ENCODE measurements at places on chromosomes 11 and 22.
A peak's percentile ranks its signal among the peaks of the same experiment; 100 is the strongest.

DNA sequence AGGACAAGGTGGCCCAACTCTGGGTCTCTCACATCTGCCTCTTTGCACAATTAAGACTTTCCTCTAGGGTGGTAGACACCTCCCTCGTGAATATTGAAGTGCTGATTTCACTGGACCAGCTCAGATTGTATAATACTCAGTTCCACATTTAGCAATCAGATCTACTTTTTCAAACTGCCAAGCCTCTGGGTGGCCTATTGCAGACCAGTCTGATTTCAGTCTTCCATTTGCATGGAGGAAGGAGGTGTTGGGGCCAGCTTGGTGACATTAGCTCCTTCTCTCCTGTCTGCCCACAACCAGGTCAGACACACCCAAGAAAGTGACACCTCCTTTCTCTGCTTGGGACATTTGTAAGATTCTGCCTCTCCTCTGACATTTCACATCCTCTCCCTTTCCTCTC lies 78.2 kb downstream of the PPFIBP2 start:
- no peak for DNase-seq

DNA sequence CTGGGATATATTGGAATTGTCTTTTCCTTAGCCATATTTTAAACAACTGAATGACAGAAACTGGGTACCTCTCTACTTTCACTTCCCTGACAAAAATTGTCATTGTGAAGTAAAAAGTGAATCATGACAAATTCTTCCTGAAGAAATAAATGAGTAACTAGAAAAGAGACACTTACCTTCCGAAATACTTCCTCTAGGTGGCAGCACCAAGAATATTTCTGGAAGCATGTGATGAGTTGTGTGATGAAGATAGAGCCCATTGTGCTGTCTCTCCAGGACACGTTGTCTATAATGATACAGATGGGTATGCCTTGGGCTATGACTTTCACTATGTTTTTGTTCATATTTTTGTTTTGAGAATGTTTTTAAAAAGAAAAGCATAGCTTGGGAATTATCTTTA lies 21.5 kb downstream of the CASP4 start:
- peak; percentile 72 for DNase-seq

DNA sequence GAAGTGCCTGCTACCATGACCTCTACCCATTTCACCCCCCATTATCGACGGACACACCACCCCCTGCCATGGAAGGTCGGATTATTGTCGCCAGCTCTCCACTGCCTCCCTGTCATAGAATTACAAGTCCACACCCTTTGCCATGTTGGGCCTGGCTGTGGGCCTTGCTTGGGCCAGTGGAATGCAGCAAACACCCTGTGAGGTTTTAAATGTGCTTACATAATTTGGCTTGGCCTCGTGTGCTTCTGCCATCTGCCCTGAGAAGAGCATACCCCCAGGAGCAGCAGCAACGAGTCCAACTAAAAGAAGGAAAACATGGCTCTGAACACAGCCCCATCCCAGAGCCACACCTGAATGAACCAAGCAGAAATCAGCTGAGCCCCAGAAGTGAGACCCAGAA lies 94.1 kb upstream of the PRDM11 start:
- DNase-seq, result no peak

DNA sequence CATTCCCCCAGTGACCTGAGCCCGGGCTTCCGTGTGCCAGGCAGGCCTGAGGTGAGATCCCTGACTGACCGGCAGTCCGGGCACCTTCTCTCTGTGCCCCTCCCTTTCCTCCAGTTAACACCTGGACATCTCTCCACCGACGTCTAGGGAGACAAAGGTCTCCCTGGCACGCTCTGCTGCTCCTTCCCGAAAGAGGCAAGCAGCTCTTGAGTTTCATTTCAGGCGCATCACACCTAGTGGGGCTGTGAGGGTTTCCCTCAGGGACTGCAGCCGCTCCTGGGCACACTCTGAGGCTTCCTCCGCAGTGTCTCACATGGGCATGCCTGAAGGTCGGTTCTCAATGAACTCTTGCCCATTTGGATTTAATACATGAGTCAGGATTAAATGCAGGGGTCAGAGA lies 322.7 kb downstream of the CTTN start:
- no peak for DNase-seq

DNA sequence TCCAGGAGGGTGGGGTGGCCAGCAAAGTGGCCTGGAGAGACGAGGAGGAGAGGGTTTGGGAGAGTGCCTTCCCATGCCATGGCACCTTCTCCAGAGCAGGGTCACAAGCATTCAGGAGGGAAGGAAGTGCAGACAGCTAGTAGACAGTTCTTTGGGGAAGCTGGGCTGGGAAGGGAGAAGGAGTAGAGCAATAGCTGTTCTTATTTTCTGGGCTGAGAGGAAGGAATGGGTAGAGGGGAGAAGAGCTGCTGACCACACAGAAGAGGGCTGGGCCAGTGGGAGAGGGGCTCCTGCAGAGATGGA lies 14.8 kb upstream of the PICK1 start:
- no peak for DNase-seq

GRCh38 chr11:45470151-45470793 lies 184.1 kb upstream of the SYT13 start:
- no peak for DNase-seq
